ENCODE measurements at places on chromosomes 11 and 22. TPM values are rescaled to one million over a fixed set of nuclear protein-coding genes. Genes with fewer than 3 reads are reported as not detected.

Gene RAB36
- 5.9 TPM for total RNA-seq

Gene TSKU
- 12.3 TPM for total RNA-seq

Gene MYO18B
- 0.31 TPM for total RNA-seq

Gene PNPLA5
- total RNA-seq: not detected

Gene MS4A3
- 0.16 TPM for total RNA-seq

Gene CARD18
- not detected for total RNA-seq

Gene MMP3
- total RNA-seq: not detected

Gene MRPL11
- 13.9 TPM for total RNA-seq

All from occipital lobe (tissue), 3 donors.